ENCODE measurements at places on chromosomes 3 and 15.
A peak's percentile ranks its signal among the peaks of the same experiment; 100 is the strongest.

DNA sequence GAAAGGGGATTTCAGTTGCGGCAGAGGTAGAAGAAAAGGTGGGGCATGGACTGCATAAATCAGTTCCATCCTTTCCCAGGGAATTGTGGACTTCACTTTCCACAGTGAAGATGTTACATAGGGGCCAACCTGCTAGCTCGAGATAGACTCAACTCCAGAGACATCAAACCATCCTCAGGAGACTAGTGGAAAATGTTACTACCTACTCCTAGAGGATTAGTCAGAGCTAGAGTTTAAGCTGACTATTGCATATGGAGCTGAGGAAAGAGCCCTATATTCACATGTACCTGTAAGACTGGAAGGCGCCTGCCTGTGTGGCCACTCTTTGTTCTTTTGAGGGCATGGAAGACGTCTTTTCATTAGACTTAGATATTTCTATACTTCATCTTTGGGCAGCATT lies 69.2 kb downstream of the KLHL25 start:
- no peak for DNase-seq

DNA sequence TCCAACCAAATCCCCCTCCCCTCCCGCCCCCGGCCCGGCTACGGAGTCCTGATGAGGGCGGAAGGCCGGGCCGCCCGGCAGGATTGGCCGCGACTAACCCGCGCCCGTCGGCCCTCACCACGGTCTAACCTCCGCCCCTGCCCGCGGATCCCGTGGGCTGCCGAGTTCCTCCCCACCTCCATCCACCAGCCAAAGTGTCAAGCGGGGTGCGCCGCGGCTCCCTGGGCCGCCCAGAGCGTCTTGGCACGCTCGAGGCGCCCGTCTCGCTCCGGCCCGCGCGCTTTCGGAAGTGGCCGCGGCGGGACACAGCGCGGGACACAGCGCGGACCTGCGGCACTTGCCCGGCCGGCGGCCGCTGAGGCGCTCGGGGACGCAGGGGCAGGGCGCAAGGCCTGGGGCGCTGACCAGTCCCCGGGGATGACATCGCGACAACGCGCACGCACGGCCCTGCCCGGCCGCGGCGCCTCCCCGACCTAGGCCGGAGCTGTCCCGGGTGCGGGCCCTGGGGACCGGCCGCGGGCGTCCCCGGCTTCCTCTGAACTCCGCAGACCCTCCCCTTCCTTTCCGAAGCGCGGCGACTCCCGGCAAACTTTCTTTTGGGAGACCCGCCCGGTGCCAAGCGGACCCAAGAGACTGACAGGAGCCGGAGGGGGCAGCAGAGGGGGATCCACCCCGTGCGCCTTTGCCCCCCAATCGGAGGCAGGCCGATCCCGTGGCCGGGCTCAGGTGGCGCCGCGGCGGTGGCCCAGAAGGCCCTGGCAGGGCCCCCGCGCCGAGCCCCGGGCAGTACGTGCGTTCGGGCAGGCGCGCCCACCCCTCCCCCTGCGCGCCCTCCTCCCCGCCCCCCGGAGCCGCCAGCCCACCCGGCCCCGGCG lies 112.8 kb upstream of the ICE2 start:
- no peak for DNase-seq

GRCh38 chr15:98599909-98600691 lies 48.2 kb upstream of the IGF1R start:
- peak; percentile 77 for DNase-seq

- DNase-seq = no peak
Observed at GRCh38 chr15:80936288-80937078, 53.1 kb downstream of the MESD start.

- DNase-seq = peak; percentile 42
Observed at GRCh38 chr3:47113669-47114365, 50.1 kb downstream of the SETD2 start.

DNA sequence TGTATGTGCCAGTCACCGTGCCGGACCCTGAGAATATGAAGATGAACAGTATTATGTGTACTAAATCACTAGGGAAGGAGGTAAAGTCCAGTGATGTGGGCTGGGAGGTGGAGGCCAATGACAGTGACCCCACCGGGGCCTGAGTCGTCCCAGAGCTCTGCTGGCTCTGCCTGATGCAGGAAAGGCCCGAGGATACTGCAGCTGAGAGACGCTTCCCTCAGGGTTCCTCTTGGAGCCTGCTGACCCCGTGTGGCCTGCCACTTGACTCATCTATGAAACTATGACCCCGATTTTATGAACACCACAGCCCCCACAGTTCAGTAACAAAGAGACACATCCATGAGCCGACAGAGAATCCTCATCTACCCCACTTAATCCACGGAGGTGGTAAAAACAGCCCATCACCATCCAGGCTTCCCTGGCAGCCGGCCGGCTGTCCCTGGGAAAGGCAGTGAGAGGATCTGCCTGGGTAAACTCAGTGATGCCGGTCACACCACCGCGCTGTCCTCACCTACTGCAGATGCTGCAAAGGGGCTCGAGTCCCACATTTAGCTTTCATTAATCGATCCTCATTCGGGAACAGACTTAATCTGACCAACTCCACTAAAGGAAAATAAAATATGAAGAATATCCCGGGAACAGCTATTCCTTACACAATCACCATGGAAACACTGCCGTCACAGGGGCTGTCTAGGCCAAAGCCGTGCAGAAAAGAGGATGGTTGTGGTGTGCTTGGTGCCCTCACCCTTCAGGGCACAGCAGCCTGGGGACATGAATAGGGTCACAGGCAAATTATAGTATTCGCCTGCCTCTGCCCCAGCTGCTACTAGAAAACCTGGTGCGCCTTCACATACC lies 82.9 kb downstream of the ARRDC4 start:
- DNase-seq = no peak

GRCh38 chr15:64263567-64263966 lies 92.4 kb downstream of the CSNK1G1 start:
- no peak for DNase-seq

- DNase-seq = no peak
Observed at GRCh38 chr3:18024715-18025114, 282.3 kb upstream of the TBC1D5 start.

DNA sequence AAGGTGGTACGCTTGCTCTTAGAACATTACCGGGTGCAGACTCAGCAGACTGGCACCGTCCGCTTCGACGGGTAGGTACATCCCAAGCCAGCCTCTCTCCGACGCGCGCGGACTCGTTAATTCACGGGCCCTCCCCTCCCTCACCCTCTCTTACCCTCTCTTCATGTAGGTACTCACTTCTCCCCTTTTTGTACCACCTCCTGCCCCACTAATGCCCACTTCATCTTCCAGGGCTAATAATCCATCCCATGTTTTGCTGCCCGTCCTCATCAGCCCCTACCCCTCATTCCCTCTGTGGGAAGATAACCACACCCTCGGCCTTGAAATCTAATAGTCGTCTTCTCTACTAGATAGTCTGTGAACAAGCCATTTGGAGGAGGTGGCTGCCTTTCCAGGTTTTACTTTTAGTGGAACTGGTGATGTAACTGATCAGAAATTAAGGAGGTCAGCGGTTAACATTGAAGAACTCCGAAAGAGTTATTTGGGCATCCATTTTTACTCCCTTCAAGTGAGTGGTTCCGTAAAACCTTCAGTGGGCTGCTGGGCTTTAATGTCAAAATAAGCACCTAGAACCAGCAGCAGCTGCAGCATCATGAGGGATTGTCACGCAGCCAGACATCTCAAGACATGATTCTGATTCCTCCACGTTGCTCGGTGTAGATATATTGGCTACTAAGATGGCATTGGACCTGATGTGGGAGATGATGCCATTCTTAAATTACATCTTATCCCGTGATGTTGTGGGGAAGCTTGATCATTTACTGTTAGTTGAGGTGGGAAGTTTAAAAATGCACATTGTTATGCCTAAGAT lies 1.3 kb downstream of the FEM1B start:
- DNase-seq = no peak

GRCh38 chr3:58585994-58586393 lies 8.8 kb upstream of the FAM107A start:
- DNase-seq = no peak

GRCh38 chr15:81859737-81860516 lies 185.9 kb downstream of the MEX3B start:
- no peak for DNase-seq

DNA sequence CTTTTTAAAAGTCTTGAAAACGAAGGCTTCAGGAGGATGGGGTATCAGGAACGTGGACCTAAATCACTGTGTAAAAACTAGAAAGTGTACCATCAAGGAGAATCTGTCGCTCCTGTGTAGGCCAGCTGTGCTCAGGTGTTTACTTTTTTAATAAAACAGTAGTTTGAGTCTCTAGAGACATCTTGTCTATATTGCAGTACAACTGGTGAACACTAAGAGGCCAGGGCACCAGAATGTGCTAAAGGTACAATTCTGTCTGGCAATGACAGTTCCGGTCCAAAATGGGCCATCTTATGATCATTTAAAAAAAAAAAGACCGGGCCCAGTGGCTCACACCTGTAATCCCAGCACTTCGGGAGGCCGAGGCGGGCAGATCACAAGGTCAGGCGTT lies 61.8 kb upstream of the MCF2L2 start:
- DNase-seq = no peak

DNA sequence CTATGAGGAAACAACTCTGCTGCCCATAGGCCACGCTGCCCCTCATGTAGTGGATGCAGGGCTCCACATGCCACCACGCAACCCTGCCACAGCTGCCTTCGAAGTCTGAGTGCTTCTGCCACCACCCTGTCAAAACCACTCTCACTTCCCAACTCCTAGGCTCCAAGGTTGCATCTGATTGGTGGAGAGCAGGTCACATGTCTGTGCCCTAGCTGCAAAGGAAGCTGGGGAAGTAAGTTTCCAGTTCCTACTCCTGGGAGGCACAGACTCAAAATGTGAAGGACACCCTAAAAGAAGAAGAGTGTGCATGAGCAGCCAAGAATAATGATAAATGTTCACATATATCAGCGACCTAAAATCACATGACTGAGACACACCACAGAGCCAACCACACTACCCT lies 31.9 kb upstream of the TICRR start:
- no peak for DNase-seq

DNA sequence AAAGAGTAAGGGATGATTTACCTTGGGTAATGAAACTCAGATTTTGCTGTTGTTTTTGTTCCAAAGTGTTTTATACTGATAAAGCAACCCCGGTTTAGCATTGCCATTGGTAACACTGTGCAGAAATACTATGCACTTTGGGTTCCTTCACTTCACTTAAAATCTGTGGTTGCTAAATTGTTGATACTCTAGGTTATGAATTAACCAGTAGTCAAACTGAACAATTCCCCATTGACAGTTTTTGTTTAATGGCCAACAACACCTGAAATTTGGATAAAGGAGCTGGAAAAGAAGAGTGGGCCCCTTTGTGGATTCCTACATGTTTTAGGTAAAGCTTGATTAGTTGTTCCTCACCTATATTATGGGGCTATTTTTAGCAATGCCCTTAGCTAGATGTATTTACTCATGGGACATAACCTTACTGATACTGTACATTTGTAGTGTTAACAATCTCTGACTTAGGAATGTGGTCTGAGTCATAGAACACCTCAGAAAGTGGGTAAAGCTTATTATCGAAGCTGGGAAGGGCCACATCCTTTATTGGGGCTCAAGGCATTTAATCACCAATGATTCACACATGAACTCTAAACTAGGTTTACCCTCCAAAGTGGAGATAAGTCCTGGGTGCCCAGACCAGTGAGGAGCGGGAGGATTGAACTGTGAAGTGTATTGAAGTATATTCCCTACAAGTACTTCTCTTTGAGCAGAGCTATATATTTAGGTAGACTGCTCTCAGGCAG lies 29.5 kb upstream of the THRB start:
- no peak for DNase-seq

- no peak for DNase-seq
Observed at GRCh38 chr15:66643033-66643432, 59.0 kb upstream of the SMAD6 start.

GRCh38 chr3:56917361-56918110 lies 115.8 kb upstream of the ARHGEF3 start:
- DNase-seq = no peak

DNA sequence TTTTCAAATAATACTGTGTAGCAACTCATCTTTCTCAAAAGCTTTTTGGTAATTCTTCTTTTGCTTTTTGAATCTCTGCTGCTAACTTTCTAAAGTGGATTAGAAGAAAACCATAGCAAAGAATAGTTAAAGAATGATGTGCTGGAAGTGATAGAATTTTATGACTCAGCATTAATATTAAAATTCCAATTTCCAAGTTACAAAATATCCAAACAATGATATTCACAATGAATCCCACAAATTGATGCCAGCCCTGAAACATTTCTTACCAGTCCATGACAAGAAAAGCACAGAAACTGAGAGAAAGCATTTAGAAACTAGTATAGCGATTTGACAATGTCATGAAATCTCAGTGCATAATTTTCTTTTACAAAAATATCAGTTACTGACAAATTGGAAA lies 482.2 kb downstream of the RBMS3 start:
- no peak for DNase-seq

GRCh38 chr3:119403201-119403600 lies 60.2 kb downstream of the TMEM39A start:
- DNase-seq = no peak

GRCh38 chr3:131033480-131034080 lies 6.9 kb downstream of the NEK11 start:
- peak; percentile 75 for DNase-seq

GRCh38 chr3:146589899-146590508 lies 15.1 kb downstream of the PLSCR5 start:
- DNase-seq = peak; percentile 76

DNA sequence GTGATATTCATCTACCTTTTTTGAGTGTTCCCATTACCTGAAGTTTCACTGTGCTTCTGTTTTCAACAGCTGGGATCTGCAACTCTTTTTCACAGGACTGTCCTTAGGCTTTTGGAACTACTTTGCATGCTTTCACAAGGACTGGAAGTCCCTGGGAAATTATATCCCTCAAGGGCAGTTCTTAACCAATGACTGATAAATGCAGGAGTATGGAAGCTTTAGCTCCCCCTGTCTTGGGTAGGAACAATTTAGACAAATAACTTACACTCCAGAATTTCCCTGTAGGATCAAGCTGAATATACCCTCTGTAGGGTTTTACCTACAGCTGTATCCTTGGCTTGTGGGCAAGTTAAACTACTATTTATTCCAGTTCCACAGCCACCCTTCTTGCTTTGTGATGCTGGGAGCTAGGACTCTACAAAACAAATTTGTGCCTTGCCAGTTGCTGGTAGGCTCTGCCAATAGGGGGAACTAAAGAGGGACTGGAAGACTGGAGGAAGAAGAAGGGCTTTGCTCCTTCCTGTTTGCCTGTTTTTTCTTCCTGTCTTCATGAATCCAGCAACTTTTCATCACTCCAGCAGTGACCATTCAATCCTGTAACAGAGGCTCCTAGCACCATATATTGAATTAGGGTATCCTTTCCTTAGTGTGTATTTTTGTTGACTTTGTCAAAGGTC lies 6.8 kb upstream of the ZNF280D start:
- no peak for DNase-seq

GRCh38 chr3:15646851-15647511 lies 45.4 kb downstream of the BTD start:
- peak; percentile 98 for DNase-seq

DNA sequence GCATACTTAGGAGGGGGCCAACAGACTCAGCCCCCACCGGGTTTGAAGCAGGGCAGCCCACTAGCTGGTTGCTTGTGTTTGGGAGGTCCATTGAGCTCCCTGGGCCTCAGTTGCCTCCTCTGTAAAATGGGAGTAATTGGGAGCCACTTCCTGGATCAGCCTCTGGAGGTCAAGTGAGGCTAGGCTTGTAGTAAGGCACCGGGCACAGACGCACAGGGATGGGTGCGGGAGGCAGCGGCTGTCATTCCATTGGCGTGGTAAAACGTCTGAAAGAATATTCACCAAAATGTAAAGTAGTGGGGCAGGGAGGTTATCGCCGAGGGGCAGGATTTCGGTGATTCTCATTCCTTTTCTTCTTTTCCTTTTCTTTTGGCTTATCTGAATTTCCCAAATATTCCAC lies 64.6 kb downstream of the TLE3 start:
- no peak for DNase-seq

- no peak for DNase-seq
Observed at GRCh38 chr3:189172668-189173419, 1.1 kb downstream of the TPRG1 start.

All from fibroblast of pulmonary artery (primary cell).